Stimulated activated CD8-positive, alpha-beta memory T cell treated with anti-CD3 and anti-CD28 coated beads, Interleukin-7, amount 100 ng/mL, for 4 hours (primary cell): ENCODE measurements at places on chromosomes 5 and 9.

GRCh38 chr5:39132792-39133191 is 58.6 kb upstream of the RICTOR start:
- DNase-seq, result no peak

GRCh38 chr9:121360601-121361374 is 9.3 kb downstream of the STOM start:
- no peak for DNase-seq

DNA sequence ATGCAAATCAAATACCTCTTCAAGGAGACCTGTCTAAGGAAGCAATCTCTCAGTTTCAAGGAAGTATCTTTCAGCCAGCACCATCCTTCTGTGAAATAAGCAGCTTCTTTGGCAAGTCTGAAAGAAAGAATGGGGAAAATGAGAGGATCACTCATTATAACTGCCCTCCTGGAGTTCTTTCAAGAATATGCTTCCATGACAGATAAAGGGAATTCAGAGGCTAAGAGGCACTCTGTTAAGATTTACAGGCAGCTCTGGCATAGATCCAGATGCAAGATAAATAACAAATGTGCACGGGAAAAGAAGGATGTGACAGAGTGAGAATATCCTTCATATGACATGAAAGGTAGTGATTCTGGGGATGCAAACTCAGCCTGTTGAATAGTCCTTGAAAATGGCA is 348.2 kb upstream of the CCNG1 start:
- no peak for DNase-seq

GRCh38 chr9:122387536-122387935 is 16.7 kb downstream of the PTGS1 start:
- DNase-seq, result no peak

DNA sequence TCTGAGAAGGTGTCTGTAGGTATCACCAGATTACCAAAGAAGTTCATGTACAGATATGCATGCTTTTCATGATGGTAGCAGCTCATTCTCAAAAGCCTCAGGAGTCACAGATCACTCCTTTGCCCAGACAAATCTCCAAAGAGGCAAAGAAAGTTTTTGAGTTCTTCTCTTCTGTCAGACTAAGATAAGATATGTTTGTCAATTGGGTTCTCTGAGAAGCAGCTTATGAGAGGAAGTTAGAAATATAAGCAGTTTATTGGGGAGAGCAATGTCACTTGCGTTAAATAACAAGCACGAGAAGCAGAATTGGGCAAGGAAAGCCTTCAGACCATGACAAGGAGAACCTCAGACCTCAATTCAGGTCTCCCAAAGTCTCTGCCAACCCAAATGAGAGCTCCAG is 219.2 kb upstream of the KLF4 start:
- DNase-seq, result no peak

DNA sequence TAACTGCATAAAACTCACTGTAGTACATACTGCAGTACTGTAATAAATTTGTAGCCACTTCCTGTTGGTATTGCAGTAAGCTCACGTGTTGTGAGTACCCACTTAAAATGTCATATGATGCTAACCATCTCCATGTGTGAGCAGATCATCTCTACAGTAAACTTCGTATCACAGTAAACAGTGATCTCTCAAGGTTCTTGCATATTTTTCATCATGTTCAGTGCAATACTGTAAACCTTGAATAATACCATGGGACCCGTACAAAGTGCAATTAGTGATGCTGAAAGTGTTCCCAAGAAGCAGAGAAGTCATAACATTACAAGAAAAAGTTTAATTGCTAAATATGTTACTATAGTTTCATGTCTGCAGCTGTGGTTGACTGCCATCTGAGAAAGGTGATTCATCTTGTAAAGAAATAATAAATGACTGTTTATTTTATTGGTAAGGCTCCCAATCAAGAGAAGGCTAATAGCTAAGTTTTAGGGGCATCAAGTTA is 253.8 kb upstream of the POU5F2 start:
- no peak for DNase-seq

- no peak for DNase-seq
Measured at GRCh38 chr5:115333164-115333563, 36.7 kb upstream of the CCDC112 start.

DNA sequence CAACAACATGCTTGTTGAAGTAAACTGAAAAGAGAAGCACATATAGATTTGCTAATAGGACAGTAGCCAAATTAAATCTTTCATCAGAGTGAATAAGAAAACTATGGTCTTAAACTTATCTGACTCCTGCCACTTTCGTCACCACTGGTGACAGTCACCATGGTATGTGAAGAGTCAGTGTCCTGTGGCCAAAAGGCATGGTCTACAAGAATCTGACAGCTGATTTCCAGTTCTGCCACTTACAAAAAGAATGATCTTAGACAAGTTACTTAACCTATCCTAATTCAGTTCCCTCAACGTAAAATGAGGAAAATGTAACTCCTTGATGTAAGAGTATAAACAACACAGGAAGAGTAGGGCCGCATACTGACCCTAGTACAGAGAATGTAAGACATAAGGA is 102.0 kb downstream of the LPAR1 start:
- no peak for DNase-seq

- no peak for DNase-seq
Measured at GRCh38 chr9:122088880-122089706, 4.0 kb downstream of the TTLL11 start.

DNA sequence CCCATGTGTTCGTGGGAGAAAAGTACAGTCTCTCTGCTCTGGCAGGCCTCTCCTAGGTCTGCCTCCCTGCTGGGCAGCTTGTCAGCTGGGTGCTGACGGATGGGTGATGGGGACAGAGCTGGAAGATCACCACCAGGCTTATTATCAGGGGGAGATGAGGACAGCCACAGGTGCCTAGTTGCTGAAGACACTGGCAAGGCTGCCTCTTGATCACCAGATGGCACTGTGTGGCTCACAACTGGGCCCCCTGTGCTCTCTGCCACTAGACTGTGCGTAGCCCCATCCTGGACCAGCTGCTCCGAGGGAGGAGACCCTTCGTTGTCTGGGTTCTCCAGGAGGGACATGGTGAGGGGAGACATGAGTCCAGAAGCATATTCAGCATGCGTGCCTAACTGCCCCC is 73.0 kb downstream of the KIF24 start:
- DNase-seq, result no peak

DNA sequence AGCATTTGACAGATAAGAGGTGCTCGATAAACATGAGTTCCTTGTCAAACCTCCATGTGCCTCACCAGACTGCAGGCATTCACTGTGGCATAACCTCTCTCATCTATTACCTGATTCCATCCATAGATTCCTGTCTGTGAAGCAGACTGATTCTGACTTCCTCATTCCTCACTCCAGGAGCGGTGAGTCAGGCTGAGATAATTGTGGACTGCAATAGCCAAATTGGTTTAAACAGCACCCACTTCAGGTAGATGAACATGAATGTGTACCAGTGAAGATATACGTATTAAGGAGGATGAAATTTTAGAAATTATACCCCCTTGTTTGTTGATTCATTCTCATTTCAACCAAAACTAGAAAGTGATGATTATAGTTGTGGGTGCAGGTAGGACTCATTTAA is 391.2 kb downstream of the HINT1 start:
- no peak for DNase-seq

GRCh38 chr5:133483406-133484090 is 128.8 kb downstream of the FSTL4 start:
- DNase-seq, result no peak

DNA sequence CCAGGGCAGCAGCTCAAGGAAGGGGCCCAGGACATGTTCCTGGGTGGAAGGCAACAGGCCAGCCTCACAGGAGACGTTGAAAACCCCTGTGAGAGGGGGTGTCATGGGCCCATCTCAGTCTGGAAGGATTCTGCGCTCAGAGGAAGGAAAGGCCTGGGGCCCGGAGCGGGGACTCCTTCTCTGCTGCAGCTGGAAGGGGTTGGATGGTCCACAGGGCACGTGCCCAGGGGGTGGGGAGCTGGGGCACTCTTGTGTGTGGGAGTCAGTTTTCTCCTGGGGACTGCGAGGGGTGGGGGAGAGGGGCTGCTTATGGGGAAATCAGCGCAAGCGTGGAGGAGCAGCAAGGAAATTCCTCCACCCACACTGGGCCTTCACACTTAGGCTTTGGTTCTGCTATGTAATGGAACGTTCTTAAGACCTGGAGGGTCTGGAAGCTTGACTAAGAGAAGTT is 2.9 kb upstream of the LPCAT1 start:
- DNase-seq, result no peak

DNA sequence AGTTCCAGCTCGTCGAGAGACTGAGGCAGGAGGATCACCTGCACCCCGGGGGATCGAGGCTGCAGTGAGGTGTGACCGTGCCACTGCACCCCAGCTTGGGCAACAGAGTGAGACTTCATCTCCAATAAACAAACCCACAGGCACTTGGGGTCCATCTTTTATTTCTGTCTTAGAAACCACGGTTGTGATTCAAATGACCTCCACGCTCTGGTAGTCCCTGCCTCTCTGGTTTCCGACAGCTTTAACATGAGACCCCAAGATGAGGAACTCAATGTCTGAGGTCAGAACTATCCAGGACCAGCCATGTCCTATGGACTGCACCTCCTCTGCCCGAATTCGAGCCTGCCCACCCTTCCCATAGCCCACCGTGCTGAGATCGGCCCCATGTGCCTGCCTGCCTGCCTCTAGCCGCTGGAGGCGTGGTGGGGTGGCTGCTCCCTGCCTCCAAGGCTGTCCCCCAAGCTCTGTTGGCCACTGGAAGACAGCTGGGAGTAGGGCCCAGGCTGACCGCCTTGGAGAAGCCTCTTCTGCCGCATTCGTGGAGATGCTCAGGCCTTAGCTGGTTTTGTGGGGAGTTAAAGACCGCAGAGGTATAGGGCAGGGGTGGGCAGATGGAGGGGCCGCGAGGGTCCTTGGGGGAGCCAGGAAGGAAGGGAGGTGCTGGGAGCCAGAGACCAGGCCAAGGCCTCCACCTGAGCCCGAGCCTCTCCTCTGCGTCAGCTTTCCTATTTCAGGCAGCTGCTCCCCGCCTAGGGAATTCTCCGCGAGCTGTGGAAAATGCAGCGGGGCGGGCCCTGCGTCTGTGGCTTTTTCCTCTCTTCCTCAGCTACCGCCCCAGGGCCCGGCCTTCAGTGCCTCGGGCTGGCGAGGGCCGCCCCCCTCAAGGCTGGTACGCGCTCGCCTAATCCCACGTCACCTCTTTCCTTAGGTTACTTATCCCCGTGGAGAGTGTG is 6.9 kb upstream of the WDR5 start:
- DNase-seq, result no peak

DNA sequence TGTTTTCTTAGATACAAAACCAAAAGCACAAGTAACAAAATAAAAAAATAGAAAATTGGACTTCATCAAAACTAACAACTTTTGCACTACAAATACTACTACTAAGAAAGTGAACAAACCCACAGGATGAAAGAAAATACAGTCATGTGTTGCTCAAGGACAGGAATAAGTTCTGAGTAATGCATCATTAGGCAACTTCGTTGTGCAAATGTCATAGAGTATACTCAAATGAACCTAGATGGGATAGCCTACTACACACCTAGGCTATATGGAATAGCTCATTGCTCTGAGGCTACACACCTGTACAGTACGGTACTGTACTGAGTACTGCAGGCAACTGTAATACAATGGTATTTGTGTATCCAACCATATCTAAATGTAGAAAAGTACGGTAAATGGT is 88.3 kb downstream of the RAPGEF1 start:
- no peak for DNase-seq

DNA sequence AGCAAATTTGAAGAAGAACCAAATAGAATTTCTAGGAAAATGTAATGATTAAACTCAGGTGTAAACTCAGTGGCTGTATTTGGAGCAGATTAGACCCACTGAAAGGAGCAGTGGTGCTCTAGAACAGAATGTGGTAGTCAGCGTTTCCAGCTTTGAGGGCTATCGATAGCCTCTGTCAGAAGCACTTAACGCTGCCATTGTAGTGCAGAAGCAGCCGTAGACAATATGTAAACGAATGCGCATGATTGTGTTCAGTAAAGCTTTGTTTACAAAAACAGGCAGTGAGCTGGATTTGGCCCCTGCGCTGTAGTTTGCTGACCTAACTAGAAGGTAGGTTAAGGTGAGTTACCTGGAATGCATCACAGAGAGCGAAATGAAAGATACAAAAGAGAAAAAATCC is 72.0 kb downstream of the FAM78A start:
- DNase-seq, result no peak

GRCh38 chr5:147482706-147483180 is 27.1 kb downstream of the DPYSL3 start:
- DNase-seq, result no peak

- no peak for DNase-seq
Measured at GRCh38 chr9:29644514-29644913, 2071.2 kb upstream of the C9orf72 start.
